ENCODE measurements at places on chromosomes 7 and 10. TPM values are rescaled to one million over a fixed set of nuclear protein-coding genes. Genes with fewer than 3 reads are reported as not detected.

The ZNF488 gene
- total RNA-seq, result 0.31 TPM

The TRIM74 gene
- not detected for total RNA-seq

DNA sequence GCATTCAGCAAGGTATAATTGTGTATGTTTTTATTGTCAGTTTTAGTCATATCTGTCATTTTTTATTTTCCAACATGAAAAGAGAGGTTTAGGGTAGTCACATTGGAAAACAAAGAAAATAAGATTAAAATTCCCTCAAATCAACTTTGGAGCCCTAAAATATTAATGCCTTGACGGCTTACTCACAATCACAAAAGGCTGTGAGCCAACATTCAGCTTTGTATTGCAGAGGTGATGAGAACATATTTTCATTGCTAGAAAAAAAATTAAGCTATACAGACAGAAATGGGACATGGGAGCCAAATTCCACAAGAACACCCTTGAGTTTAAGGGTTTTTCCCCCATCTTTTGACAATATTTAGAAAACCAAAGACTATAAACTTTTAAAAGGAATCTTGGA is 30.2 kb downstream of the CALD1 start:
- no peak for DNase-seq

- peak; percentile 47 for DNase-seq
These were observed 6.7 kb downstream of the RASSF4 start for GRCh38 chr10:44966129-44966815.

DNA sequence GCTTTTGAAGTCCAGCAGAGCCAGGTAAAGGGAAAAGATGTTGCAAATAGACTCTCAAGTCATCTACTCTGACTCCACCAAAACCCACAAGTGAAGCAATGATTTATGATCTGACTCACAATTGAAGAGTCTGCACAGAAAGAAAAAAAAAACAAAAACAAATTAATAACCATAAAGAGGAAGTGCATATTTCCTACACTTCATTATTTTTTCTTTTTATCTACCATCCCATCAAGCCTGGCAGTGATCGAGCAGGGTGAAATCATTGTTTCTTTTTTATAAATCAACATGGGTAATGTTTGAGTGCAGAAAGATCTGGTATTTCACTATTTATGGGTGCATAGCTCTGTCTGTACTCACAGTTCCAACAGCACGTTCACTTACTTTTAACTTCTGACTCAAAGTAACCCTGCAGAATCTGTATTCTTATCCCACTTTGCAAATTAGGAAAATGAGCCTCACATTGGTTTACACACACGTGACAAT is 829.0 kb downstream of the TNS3 start:
- DNase-seq, result peak; percentile 64

All from myocyte (in vitro differentiated cells).